Psoas muscle (tissue), 8 donors: ENCODE measurements at places on chromosomes 7 and 10. TPM values are rescaled to one million over a fixed set of nuclear protein-coding genes. Genes with fewer than 3 reads are reported as not detected.

Gene VWDE
- total RNA-seq = 0.05 TPM

Gene MYL10
- not detected for total RNA-seq

Gene NRG3
- 0.10 TPM for total RNA-seq

Gene NPSR1
- total RNA-seq = not detected

Gene CYP3A7
- not detected for total RNA-seq
